Activated CD8-positive, alpha-beta T cell treated with anti-CD3 and anti-CD28 coated beads for 36 hours (primary cell): ENCODE measurements at places on chromosomes 2 and 18. TPM values are rescaled to one million over a fixed set of nuclear protein-coding genes. Genes with fewer than 3 reads are reported as not detected.

Gene OTOS
- total RNA-seq: not detected

GRCh38 chr2:145303536-145303935 lies 783.6 kb upstream of the ZEB2 start:
- H3K27ac ChIP-seq: no peak overlapping the region
- H3K36me3 ChIP-seq: no peaks in the 10 kb centered on the region
- DNase-seq: no peak
- H3K4me3 ChIP-seq: no peak overlapping the region
- no peaks in the 10 kb centered on the region for H3K4me1 ChIP-seq

DNA sequence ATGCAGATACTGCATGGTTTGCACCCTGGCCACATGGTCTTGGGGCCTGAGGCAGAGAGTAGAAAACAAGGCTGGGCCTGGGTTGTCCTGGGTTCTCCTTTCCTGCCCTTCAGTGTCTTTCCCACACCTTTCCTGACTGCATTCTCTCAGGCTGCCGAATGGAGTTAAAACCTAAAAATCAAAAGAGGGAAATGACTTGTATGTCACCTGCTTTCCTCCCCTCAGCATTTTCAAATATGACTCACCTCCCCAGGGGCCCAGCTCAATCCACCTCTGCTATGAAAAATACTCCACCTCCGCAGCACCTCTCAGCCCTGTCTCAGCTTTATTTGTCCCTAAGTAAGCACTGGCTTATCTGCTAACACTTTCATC lies 457.8 kb upstream of the MEX3C start:
- H3K27ac ChIP-seq: no peak overlapping the region
- H3K4me1 ChIP-seq: no peaks in the 10 kb centered on the region
- H3K4me3 ChIP-seq: no peak overlapping the region
- DNase-seq: no peak

DNA sequence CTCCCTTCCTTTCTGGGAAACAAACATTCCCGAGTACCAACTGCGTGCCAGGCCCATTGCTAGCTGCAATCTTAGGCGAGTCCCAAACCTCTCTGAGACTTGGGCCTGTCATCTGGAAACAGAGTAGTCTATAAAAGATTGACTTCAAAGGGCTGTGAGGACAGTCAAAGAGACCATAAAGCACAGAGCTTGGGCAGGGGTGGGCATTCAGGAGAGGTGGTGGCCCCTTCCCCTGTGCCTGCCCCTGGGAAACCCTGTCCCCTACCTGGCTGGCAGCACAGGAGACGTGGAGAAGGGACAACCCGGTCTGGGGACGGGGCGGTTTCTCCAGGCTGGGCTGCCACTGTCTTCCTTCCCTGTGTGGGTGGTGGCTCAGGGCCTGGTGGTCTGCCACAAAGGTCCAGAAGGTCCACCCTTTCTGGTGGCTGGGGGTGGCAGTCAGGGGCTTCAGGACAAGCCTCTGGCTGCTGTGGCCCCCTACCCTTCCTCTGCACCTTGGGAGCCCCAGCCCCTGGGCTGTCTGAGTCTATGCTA lies 33.9 kb upstream of the FOSL2 start:
- H3K4me1 ChIP-seq: peaks cover 57% of the 10 kb centered on the region
- DNase-seq: no peak
- H3K27me3 ChIP-seq: no peaks in the 10 kb centered on the region
- peaks cover 3% of the 10 kb centered on the region for H3K36me3 ChIP-seq
- H3K4me3 ChIP-seq: peak overlapping the region; percentile 65
- peak overlapping the region; percentile 97 for H3K27ac ChIP-seq

GRCh38 chr2:151358166-151358970 lies 976 bp downstream of the TNFAIP6 start:
- H3K4me1 ChIP-seq: no peaks in the 10 kb centered on the region
- H3K27me3 ChIP-seq: peaks cover 2% of the 10 kb centered on the region
- DNase-seq: no peak
- no peak overlapping the region for H3K27ac ChIP-seq
- H3K4me3 ChIP-seq: no peak overlapping the region
- H3K36me3 ChIP-seq: no peaks in the 10 kb centered on the region

- no peaks in the 10 kb centered on the region for H3K27me3 ChIP-seq
- H3K4me3 ChIP-seq: no peak overlapping the region
- H3K4me1 ChIP-seq: no peaks in the 10 kb centered on the region
- no peak overlapping the region for H3K27ac ChIP-seq
- no peak for DNase-seq
Observed at GRCh38 chr2:6072276-6072675, 380.1 kb downstream of the SOX11 start.

- no peak for DNase-seq
- no peaks in the 10 kb centered on the region for H3K4me1 ChIP-seq
- H3K36me3 ChIP-seq: no peaks in the 10 kb centered on the region
Observed at GRCh38 chr2:220377482-220378155, 750.2 kb downstream of the SLC4A3 start.

DNA sequence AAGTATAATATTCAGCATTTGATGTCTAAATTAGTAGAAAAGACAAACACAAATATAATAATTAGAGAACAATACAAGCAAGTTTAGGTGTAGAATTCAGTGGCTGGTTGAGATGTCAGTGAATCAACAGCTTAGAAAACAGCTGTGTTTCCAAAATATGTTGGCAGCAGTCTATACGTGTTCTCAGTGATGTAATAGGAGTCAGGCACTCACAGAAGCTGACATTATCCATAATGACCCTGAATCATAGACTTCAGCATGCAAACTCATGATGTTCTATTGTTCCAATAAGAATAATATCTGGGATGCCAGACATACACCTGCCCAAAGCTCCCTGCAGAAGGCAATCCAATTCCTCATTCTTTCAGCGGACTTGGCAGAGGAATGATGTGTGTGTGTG lies 164.7 kb downstream of the SLC8A1 start:
- H3K27ac ChIP-seq: no peak overlapping the region
- no peak overlapping the region for H3K4me3 ChIP-seq
- no peak for DNase-seq
- H3K27me3 ChIP-seq: no peaks in the 10 kb centered on the region

GRCh38 chr2:120607506-120607905 lies 128.2 kb upstream of the GLI2 start:
- H3K27ac ChIP-seq: no peak overlapping the region
- H3K4me1 ChIP-seq: no peaks in the 10 kb centered on the region

- no peak for DNase-seq
- H3K27me3 ChIP-seq: no peaks in the 10 kb centered on the region
- H3K4me1 ChIP-seq: no peaks in the 10 kb centered on the region
- peaks cover 3% of the 10 kb centered on the region for H3K36me3 ChIP-seq
Observed at GRCh38 chr18:21112543-21113105, 1.0 kb upstream of the ROCK1 start.
